Stimulated activated naive CD4-positive, alpha-beta T cell treated with Interleukin-2 at 50 U/mL for 16 hours (primary cell): ENCODE measurements at places on chromosomes 3 and 15.

- DNase-seq: no peak
Observed at GRCh38 chr3:185332026-185332735, 30.8 kb upstream of the MAP3K13 start.

DNA sequence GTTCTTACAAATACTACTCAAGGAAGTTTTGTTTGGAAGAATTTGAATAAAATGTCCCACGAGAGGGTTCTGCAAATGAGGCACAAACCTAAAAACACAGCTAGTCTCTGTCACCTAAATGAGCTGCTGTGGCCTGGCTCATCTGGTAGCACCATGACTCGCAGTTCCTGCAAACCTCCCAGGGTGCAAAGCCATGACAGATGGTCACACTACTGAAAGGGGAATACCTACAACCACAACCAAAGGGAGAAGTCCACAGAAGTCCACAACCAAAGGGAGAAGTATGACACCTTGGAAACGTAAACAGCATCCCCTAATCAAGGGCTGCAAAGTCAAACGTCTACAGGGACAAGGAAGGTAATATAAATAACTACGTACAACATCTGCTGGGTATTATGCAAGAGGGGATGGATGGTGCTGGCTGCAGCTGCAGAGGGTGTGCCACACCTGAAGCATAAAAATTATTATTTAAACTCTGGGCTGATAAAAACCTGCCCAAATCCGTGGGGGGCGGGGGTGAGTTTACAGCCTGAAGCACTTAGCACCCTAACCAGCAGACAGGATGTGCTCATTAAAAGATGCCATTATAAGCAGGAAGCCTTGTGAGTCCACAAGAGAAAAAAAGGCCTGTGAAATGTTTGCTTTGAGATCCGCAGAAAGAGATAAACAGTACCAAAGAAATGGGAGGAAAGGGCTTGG lies 184.0 kb downstream of the MAGI1 start:
- no peak for DNase-seq

DNA sequence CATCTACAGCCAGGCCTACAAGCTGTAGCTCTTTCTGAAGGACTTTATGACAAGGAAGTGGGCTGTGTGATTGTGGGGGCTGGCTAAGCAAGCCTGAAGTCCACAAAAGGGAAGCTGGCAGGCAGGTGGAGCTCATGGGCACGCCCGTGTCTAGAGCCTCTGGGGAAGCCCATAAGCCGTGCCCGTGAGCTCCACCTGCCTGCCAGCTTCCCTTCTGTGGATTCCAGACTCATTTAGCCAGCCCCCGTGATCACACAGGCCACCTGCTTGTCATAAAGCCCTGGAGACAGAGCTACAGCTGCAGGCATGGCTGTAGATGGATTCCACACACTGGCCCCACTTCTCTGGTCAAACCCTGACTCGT lies 15.2 kb downstream of the EFCC1 start:
- DNase-seq: peak; percentile 55

DNA sequence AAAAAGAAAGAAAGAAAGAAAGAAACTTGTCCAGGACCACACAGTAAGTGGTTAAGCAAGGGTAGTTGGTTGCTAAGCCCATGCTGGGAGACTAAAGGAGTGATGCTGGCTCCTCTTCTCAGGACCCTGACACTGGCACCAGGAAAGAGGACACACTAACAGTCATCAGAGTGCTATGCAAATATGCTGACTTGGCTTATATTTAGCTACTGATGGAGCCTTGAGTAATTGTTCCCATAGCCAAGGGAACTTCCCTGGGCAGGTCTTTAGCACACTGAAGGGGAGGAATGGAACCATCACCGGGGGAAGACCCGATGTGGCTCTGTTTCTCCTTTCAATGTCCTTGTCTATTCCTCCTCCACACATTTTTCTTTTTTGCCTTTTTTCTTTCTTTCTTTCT lies 6.2 kb downstream of the TMEM40 start:
- DNase-seq: no peak

DNA sequence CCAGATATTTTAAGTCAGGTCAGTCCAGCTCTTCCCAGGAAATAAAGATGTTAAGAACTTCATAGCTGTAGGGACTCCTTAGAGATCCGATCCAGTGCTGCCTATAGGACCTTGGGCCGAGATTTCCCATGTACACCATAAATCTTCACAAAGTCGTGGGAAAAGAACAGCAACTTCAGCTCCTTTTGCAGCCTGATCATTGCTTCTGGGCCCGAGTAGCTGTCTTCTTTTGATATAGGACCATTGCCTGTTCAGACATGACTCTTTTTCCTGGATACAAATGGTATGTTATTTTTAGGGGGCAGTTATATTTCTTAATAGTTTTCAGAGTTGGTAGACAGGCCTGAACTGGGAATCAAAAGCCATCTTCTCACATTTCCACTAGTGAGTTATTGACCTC lies 20.5 kb downstream of the IL1RAP start:
- DNase-seq: no peak

GRCh38 chr15:81062937-81063336 lies 62.2 kb downstream of the TLNRD1 start:
- no peak for DNase-seq

DNA sequence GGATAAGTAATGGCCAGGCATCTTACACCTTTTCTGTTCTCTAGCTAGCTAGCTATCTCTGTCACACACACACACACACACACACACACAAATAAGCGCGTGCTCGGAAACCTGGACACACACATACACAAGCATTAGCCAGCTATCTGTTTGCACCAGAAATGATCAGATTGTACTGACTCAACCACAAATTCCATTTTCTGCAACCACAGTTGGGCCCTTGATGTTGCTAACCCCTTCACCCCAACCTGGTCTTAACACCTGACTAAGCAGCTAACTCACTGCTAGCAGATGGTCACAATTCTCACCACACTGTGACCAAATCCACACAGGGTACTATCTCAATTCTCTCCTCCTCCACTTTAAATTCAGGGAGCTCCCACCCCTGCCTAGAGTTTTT lies 183.0 kb upstream of the THBS1 start:
- DNase-seq: no peak

DNA sequence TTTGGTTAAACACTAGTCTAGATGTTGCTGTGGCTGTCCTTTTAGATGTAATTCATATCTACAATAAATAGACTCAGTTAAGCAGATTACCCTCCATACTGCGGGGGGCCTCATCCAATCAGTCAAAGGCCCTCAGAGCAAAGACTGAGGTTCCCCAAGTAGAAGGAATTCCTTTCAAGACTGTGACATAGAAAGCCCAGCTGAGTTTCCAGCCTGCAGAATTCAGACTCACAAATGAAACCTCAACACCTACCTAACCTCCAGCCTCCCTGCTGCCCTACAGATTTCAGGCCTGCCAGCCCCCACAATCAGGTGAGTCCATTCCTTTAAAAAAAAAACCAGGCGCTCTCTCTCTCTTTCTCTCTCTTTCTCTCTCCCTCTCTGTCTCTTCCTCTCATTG lies 73.6 kb upstream of the NSMCE3 start:
- no peak for DNase-seq

DNA sequence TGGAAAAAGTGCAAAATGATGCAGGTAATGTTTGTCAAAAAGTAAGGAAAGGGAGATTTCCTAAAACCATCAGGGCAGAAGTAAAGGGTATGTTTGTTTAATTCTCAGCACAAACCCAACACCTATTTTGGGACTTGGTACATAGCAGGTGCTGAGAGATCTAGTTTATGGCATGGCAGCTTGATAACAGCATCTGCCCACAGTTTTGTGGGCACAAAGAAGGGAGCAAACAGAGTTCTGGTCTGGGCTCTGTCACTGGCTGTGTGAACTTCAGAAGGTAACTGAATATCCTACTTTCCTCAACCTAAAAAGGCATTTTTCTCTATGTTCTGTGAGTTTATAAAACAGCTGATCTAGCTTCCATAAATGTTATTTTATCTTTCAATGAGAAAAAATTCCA lies 141.6 kb downstream of the PLCH1 start:
- DNase-seq: no peak

DNA sequence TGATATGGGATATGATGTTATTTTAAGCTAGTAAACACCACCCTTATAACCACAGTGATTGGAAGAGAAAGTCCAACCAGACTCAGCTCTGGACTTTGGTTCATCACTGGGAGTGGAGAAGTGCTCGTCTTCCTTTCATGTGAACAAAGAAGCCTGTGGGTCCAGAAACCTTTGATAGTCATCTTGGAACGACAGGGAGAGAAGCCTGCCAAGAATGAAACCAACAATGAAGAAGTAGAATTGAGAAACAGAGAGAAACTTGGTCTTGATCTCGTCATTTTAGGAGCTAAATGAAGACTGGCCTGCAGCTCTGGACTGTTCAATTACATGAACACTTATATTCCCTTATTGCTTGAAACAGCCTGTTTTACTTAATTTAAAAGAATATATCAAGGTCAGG lies 13.1 kb upstream of the SLC35G2 start:
- DNase-seq: no peak

DNA sequence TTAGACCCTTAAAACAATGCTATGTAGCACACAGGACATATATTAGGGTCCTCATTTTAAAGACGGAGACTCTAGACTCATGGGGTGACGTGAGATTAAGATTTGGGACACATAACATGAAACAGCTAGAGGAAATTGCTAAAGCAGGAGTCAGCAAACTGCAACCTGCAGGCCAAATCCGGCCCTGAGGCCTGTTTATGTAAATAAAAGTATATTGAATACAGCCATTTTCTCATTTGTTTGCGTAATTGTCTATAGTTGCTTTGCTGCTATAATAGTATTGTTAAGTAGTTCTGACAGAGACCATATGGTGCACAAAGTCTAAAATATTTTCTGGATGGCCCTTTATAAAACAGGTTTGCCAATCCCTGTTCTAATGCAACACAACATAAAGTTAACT lies 115.5 kb downstream of the TMCO5A start:
- no peak for DNase-seq

DNA sequence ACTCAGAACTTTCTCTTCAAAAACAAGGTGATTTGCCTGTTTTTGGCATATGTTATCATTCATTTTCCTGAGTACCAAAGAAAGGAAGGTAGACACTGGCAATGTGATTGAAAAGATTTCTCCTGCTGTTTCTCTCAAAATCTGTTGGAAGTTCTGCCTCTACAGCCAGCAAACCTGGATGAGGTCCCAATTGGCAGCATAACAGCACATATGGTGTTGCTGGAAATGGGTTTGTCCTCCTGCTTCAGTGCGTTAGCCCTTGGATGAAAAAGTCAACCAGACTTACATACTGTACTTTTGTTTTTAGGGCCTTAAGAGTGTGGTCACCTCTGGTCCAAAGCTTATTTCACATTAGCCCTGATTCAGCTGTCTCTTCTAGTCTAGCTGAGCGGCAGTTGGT lies 237.6 kb upstream of the MME start:
- DNase-seq: no peak

- DNase-seq: no peak
Observed at GRCh38 chr15:48360841-48361240, 29.6 kb downstream of the DUT start.

DNA sequence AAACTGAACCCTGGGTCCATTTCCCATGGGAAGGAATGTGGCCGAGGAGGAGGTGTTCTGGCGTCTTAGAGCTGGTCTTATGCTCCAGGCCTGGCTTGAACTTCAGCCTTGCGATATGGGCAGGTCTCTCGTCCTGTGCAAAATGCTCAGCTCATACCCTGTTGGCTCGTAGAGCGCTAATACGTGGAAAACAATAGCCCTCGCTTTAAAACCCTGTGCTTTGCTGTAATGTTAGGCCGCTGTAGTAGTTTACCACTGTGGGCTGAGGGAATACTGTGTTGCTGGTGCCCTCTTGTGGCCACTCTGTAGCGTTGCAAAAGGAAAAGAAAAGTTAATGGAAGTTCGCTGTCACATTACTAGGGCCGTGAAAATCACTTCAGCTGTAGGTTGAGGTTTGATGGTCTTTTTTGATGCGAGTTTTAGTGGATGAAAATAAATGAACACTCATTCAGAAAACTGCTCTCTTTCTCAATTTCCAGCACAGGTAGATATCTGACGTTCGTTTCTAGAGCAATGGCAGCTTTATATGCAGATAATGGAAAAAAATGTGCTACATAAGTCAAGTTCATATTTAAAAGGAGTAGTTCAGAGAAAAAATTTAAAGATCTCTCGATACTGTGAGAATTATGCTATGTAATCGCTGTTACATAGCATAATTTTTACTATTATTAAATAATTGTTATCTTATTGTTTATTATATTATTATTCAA lies 92.9 kb downstream of the MCTP2 start:
- no peak for DNase-seq

DNA sequence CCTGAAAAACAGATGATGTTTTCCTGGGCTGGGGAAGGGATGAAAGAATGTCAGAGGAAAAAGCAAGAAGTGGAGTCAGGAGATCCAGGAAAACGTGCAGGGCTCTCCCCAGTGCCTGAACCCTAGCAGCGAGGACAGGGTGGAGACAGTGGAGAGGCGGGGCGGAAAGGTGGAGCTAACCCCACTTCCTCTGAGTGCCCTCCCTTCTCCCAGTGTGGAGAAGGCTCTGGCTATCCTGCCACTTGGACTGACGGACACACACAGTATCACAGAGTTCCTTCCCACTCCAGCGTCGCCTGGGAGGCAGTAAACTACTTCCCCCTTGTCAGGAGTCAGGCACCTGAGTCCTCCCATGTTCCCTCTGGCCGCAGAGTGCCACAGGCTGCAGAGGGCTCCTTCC lies 125.3 kb upstream of the CHRNA7 start:
- DNase-seq: no peak

DNA sequence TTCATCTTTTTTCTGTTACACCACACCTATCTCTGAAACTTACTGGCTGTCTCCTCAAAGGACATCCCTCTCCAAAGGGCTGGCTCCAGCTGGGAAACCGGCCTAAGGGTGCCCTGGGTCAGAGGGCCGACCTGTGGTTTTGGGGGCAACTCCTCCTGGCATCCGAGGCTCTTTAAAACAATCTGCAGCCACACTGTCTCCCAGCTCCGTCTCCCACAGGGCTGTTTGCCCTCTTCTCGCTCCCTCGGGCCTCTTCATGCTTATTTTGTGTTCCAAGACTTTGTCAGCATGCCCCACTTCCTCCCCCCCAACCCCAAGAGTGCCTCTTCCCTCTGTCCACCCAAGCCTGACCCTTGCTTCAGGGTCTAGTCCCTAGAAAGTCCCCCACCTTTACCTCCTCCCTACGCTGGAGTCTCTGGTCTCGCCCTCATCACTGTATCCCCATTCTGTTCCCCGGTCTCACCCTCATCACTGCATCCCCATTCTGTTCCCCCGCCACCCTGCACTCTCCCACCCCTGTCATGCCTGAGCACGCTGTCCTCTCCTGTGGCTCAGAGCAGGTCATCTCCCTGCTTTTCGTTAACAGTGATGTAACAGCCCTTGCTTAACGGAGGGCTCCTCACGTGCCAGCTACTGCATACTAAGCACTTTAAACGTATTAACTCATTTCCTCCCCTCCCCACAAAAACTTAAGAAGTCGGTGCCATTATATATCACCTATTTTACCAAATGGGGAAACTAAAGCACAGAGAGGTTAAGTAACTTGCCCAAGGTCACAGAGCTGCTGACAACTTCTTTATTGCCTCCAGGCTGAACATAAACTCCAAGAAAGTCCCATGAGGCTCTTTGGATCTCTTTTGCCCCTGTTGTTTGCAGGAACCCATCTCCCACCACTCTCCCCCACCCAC lies 1.1 kb upstream of the CSK start:
- peak; percentile 45 for DNase-seq

DNA sequence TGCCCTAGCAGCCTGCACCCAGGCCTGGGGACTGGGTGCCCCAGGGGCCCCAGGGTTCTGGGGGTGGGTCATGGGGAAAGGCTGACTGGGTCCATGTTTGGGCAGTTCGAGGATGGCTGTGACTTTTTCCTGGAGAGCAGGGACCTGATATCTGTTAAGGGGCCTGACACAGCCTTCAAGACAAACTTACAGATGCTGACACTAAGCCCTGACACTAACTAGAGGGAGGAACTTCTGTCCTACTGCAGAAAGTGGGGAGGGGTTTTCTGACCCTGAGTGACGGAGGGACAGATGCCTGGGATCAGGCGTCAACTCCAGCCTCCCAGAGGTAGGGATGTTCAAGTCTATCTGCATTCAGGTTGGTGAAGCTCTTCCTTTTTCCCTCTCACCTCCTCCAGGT lies 45.0 kb upstream of the SLC6A11 start:
- DNase-seq: no peak
